Activated CD4-positive, alpha-beta memory T cell treated with anti-CD3 and anti-CD28 coated beads, Interleukin-2, amount 10 ng/mL, durations not matched to agents 7 days and 5 days (primary cell): ENCODE measurements at places on chromosomes 1 and 21. TPM values are rescaled to one million over a fixed set of nuclear protein-coding genes. Genes with fewer than 3 reads are reported as not detected.

The FBLIM1 gene
- total RNA-seq = not detected

DNA sequence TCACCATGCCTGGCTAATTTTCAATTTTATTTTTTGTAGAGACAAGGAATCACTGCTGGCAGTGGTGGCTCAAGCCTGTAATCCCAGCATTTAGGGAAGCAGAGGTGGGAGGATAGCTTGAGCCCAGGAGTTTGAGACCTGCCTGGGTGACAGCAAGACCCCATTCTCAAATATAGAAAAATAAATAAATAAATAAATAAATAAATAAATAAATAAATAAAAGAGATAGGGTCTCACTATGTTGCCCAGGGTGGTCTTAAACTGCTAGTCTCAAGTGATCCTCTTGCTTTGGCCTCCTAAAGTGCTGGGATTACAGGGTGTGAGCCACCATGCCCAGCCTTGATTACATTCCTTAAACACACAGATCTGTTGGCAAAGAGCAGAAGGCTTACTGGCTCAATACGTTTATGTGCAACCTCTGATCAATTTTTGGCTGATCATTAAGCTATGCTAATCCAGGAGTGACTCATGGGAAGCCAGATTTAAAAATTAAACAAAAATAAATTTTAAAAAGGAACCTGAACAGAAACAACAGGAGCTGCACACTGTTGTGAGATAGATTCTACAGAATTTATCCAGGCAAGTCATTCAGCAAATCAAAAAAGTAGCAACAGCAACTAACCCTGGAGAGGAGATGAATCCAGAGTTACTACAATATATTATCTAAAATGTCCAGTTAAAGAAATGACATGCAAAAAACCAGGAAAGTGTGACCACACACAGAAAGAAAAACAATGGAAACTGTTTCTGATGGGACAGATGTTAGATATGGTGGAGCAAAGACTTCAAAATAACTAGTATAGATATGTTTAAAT is 79.4 kb downstream of the RPE65 start:
- no peak for DNase-seq

GRCh38 chr1:183034682-183035081 is 11.5 kb downstream of the LAMC1 start:
- DNase-seq = no peak

DNA sequence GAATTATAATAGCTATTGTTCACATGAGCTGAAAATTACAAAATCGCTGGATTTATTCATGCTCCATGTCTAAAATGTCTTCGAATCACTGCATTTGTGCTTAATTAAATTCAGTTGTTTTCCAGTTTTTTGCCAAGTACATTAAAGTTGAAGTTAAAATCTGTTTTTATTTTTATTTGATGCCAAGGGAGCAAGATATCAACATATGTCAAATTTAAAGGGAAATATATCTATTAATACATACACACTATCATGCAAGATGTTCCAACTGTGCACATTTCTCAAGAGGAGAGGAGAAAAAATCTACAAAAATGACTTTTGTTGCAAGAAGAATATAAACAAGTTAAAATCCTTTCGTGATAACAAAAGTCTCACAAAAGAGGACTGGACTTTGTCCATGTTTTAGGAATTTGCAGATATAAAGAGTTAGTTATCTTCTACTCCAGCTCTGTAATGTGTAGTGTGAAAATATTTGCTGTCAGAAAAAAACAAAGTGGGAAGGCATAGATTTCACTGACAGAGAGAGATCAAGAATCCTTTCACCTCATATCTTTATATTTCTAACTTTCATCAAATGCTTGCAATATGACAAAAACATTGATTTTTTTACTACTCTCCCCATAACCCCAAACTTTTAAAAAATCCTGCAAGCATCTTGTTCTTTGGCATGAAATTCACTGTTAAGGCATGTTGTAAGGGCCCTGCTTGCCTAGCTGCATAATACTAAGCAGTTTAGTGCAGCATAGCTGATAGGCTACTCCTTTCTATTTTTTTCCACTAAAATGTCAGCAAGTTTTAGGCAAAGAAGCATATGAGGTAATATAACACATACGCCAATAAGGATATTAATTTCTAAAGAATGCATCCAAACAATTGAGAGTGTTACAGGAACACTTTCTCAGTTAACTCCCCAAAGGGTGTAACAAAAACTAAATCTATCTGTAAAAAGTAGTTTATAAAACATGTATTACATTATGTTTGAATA is 340.2 kb upstream of the ADAMTS5 start:
- no peak for DNase-seq

DNA sequence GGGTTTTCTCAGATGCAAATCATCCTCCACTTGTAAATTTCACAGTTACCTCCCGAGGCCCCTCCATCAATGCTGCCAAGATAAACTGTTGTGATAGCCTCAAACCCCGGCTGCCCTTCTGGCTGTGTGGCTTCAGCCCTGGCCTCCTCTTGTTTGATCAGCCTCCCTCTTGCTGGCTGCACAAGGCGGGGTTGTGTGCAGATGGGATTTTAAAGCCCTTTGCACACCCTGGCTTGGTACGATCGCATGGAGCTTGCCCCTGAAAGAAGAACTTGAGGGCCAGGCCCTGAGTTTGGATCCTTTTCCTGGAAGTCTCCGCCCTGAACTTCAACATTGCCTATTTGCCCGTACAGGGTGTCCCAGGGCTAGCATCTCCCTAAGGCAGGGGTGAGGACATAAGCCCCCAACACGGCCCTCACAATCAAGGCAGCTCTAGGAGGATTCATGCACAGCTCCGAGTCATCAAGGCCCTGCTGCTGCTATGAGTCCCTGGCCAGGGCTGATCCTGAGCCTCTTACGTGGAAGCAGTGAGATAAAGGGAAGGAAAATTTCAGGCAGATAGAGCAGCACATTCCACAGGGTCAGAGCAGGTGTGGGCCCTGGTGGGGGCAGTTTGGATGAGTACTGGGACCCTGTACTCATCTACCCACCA is 181.2 kb upstream of the VAMP3 start:
- no peak for DNase-seq

- no peak for DNase-seq
Observed at GRCh38 chr1:173862769-173863223, 5.0 kb downstream of the GAS5 start.

DNA sequence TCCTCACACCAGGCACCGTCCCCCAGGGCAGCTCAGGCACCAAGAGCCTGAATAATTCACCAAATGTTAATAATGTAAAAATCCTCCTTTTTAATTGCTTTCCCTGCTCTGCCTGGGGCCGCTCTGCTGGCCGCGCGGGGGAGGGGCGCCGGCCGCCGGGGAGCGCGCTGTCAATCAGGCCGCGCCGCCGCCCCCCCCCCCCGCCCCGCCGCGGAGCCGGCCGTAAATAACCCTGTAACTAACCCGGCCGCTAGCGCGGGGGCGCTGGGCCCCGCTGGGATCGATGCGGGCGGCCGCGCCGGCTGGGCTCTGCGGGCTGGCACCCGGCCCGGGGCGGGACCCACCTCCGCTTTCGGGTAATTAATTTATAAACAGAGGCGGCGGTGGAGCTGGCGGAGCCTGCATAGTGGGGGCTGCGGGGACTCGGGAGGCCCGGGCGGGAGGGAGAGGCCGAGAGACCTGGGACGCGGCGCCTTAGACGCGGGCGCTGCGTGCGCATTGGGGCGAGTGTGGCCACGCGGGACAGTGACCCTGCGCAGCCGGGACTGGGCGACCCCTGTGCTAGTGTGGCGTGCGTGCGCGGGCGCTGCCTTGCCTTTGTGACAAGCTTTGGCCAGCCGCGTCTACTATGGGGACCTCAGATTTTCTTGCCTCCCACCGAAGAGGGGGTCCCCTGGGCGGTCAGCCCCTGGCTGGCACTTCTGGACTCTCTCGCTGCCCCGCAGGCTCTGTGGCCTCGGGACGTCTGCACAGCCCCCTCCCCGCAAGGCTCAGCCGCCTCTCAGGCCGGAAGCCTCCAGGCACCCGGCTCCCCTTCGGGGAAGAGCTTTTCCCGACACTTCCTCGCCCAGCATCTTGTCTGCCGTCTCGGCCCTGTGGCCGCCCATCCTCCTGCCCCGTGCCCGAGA is 16.6 kb downstream of the SAMD11 start:
- DNase-seq = no peak

The PUSL1 gene
- total RNA-seq = 20.0 TPM

GRCh38 chr1:211935448-211935970 is 99.8 kb downstream of the INTS7 start:
- peak; percentile 40 for DNase-seq

- no peak for DNase-seq
Observed at GRCh38 chr21:36510911-36511310, 31.0 kb upstream of the CLDN14 start.

- no peak for DNase-seq
Observed at GRCh38 chr1:156371553-156372264, 2.7 kb downstream of the RHBG start.

- DNase-seq = no peak
Observed at GRCh38 chr1:39214021-39214713, 9.7 kb downstream of the MACF1 start.

- no peak for DNase-seq
Observed at GRCh38 chr1:66367369-66367768, 166.6 kb upstream of the SGIP1 start.

- DNase-seq = no peak
Observed at GRCh38 chr1:248710305-248710900, 7.8 kb upstream of the OR14I1 start.

DNA sequence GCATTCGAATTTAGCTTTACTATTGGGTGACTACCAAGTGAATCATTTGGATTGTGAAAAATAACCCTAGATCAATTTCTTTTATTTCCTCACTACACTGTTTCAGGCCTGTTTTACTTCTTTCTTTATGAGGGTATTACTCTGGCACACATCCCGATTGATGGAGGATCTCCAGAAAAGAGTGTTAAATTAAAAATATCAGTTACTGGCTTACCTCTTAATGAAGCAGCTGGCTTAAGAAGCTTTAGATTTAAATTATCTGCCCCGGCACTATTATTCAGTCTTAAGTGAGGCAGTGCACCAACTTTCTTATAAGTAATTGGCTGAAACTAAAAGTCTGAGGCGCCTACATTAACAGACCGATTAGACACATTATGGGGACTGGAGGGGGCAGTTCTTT is 1097.4 kb downstream of the TTLL7 start:
- no peak for DNase-seq

GRCh38 chr1:72324451-72324850 is 42.1 kb upstream of the NEGR1 start:
- no peak for DNase-seq

The SPRR2A gene
- total RNA-seq = not detected

The LPAR3 gene
- total RNA-seq = 1.7 TPM

The BRWD1 gene
- total RNA-seq = 39.5 TPM

GRCh38 chr1:54928327-54928726 is 41.3 kb upstream of the DHCR24 start:
- no peak for DNase-seq

DNA sequence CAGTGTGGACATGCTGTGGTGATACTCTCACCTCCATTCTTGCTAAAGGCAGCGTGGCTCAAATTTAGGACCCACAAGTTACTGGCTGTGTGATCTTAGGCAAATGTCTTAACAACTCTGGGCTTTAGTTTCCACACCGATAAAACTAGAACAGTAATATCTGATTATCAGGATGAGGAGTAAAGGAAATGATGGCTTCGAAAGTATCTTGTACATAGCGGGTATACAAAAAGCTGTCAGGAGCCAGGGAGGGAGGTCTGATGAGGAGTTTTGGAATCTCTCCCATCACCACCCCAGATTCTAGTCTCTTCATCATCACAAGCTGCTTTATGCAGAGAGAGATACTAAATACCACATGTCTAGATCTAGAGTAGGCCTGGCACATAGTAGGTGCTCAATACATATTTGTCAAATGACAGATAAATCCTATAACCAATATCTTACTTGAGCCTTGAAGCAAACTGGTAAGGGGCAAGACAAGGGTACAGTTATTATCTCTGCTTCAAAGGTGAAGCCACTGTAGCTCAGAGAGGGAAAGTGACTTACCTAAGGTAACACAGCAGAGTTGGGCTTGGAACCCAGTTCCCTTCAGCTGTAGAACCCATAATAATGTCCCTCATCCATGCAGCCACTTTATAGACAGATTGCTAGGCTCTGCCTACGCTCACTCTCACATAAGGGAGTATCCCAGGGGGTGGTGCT is 9.5 kb upstream of the FGR start:
- DNase-seq = no peak

The ITLN2 gene
- not detected for total RNA-seq

The GNAT2 gene
- not detected for total RNA-seq

- DNase-seq = no peak
Observed at GRCh38 chr21:37278199-37278598, 11.1 kb upstream of the VPS26C start.

- DNase-seq = peak; percentile 56
Observed at GRCh38 chr1:33086384-33086850, 5.5 kb downstream of the AZIN2 start.

The LENEP gene
- 1.2 TPM for total RNA-seq

The PROX1 gene
- 0.08 TPM for total RNA-seq

DNA sequence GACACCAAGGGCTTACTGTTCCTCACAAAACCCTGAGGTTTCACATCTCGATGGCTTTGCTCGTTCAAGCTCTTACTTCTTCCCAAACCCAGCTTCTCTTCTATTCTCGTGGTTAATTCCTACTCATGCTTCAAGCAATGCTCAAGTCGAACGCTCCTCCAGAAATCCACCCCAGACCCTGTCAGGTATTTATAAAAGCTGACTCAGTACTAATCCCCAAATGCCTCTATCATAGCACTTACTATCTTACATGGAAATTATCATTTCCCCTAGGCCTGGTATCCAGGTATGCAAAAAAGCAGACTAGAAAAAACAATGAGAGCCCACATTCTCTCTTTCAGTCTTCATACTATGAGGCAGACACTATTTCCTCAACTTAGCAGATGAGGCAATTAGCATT is 6.3 kb downstream of the EBNA1BP2 start:
- no peak for DNase-seq

DNA sequence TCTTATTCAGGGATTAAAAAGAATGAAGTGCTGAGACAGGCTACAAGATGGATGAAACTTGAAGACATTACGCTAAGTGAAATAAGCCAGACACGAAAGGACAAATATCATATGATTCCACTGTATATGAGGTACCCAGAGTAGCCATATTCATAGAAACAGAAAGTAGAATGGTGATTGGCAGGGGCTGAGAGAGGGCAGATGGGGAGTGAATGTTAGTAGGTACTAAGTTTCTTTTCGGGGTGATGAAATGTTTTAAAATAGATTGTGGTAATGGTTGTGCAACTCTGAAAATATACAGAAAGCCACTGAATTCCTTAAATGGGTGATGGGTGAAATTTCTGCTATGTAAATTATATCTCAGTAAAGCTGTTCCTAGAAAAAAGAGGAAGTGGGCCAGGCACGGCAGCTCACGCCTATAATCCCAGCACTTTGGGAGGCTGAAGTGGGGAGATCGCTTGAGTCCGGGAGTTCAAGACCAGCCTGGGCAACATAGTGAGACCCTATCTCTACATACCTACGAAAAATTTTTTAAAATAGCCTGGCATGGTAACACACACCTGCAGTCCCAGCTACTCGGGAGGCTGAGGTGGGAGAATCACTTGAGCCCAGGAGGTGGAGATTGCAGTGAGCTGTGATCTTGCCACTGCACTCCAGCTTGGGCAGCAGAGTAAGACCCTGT is 15.9 kb downstream of the SLC27A3 start:
- no peak for DNase-seq
